ENCODE measurements at places on chromosomes 1 and 21. TPM values are rescaled to one million over a fixed set of nuclear protein-coding genes. Genes with fewer than 3 reads are reported as not detected.

The TSSK3 gene
- 2.5 TPM for total RNA-seq

The CLDN17 gene
- total RNA-seq = not detected

The AMY1A gene
- not detected for total RNA-seq

The KAZN gene
- total RNA-seq = 2.4 TPM

The WLS gene
- 70.6 TPM for total RNA-seq

The BARHL2 gene
- total RNA-seq = not detected

The IL10RB gene
- total RNA-seq = 11.7 TPM

The KCND3 gene
- 4.0 TPM for total RNA-seq

The CYYR1 gene
- not detected for total RNA-seq

The OR2T35 gene
- total RNA-seq = not detected

The OR10K1 gene
- total RNA-seq = not detected

The NTMT2 gene
- not detected for total RNA-seq

The AMY2A gene
- not detected for total RNA-seq

The LCE6A gene
- total RNA-seq = not detected

The HFM1 gene
- 0.26 TPM for total RNA-seq

The ZNF593OS gene
- total RNA-seq = 0.45 TPM

The NRIP1 gene
- total RNA-seq = 28.6 TPM

The KIF21B gene
- total RNA-seq = 2.6 TPM

The CLCA4 gene
- not detected for total RNA-seq

The PRRX1 gene
- not detected for total RNA-seq

The MRPL24 gene
- 54.2 TPM for total RNA-seq

The F5 gene
- total RNA-seq = 0.50 TPM
